WTC11 (cell line): ENCODE measurements at places on chromosomes 16 and 17. TPM values are rescaled to one million over a fixed set of nuclear protein-coding genes. Genes with fewer than 3 reads are reported as not detected.

The MYH8 gene
- not detected in 3 replicates for total RNA-seq

The LGALS9B gene
- not detected in 3 replicates for total RNA-seq

- no peak for DNase-seq
- H3K36me3 ChIP-seq = no peaks in the 10 kb centered on the region
- H3K4me3 ChIP-seq = no peak overlapping the region
- no peak overlapping the region for H3K27ac ChIP-seq
- H3K27me3 ChIP-seq = no peaks in the 10 kb centered on the region
These were observed 37.0 kb upstream of the PVALEF start for GRCh38 chr17:81128338-81128737.

The HES7 gene
- 3.1 to 3.9 TPM (median 3.7 TPM) in 3 replicates for total RNA-seq

GRCh38 chr17:49851387-49852291, 3.8 kb upstream of the TAC4 start:
- peak; percentile 85 for DNase-seq
- H3K27ac ChIP-seq = no peak overlapping the region
- peak overlapping the region; percentile 74 for H3K4me3 ChIP-seq
- H3K27me3 ChIP-seq = peaks cover 54% of the 10 kb centered on the region

- no peaks in the 10 kb centered on the region; the same call in 1 of the 2 replicates for H3K27me3 ChIP-seq
- DNase-seq = no peak
- peak overlapping the region; percentile 98 for H3K4me3 ChIP-seq
- peak overlapping the region; percentile 98 for H3K27ac ChIP-seq
- H3K4me1 ChIP-seq = peaks cover 32% of the 10 kb centered on the region
These were observed 787 bp downstream of the PRKAR1A start for GRCh38 chr17:68512960-68513474.

The CACNG1 gene
- not detected in 3 replicates for total RNA-seq

- peaks cover 26% of the 10 kb centered on the region for H3K4me1 ChIP-seq
- H3K27ac ChIP-seq = no peak overlapping the region
These were observed 103.5 kb downstream of the STX8 start for GRCh38 chr17:9472094-9472493.

The OR1A1 gene
- total RNA-seq = not detected in 3 replicates

- peaks cover 3% of the 10 kb centered on the region for H3K4me1 ChIP-seq
- no peak for DNase-seq
- H3K4me3 ChIP-seq = no peak overlapping the region
- H3K27ac ChIP-seq = no peak overlapping the region
These were observed 20.7 kb downstream of the SPNS2 start for GRCh38 chr17:4519361-4519788.

GRCh38 chr16:15484662-15485061, 50.3 kb downstream of the BMERB1 start:
- H3K36me3 ChIP-seq = no peaks in the 10 kb centered on the region
- H3K4me1 ChIP-seq = peaks cover 8% of the 10 kb centered on the region
- H3K27me3 ChIP-seq = no peaks in the 10 kb centered on the region
- H3K27ac ChIP-seq = no peak overlapping the region
- DNase-seq = no peak
- H3K4me3 ChIP-seq = no peak overlapping the region

The ALOX15B gene
- 0.22 to 0.87 TPM (median 0.73 TPM) in 3 replicates for total RNA-seq

The MARVELD3 gene
- total RNA-seq = 29.2 to 31.0 TPM (median 30.0 TPM) in 3 replicates

GRCh38 chr17:57478478-57479250, 222.3 kb downstream of the MSI2 start:
- H3K27me3 ChIP-seq = no peaks in the 10 kb centered on the region
- no peaks in the 10 kb centered on the region for H3K36me3 ChIP-seq
- peaks cover 44% of the 10 kb centered on the region for H3K4me1 ChIP-seq
- H3K4me3 ChIP-seq = no peak overlapping the region
- H3K27ac ChIP-seq = no peak overlapping the region
- DNase-seq = no peak

DNA sequence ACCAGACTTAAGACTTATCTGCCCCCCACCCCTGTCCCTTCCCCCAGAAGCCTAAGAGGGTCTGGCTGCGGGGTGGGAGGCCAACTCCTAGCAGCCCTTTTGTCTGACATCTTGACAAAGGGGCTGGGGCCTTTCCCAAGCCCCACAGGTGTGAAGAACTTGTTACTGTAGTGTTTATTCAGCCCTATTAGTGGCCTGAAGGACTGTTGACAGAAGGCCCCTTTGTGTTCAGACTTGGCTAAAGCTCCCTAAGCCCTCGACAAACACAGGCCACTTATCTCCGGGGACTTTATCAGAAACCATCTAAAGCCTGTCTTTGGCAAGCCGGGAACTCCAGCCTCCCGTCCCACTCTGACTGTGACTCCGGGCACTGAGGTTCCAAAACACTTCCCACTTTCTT, 129.8 kb downstream of the NTN1 start:
- no peak overlapping the region for H3K4me3 ChIP-seq
- no peak overlapping the region for H3K27ac ChIP-seq
- no peaks in the 10 kb centered on the region for H3K36me3 ChIP-seq

The FAAP100 gene
- total RNA-seq = 44.7 to 54.7 TPM (median 47.8 TPM) in 3 replicates

GRCh38 chr17:10622617-10623485, 34.3 kb downstream of the MYH3 start:
- DNase-seq = no peak
- H3K27me3 ChIP-seq = no peaks in the 10 kb centered on the region
- no peaks in the 10 kb centered on the region for H3K4me1 ChIP-seq
- H3K36me3 ChIP-seq = no peaks in the 10 kb centered on the region
- H3K4me3 ChIP-seq = no peak overlapping the region

- H3K4me1 ChIP-seq = no peaks in the 10 kb centered on the region; the same call in 1 of the 2 replicates
- no peak overlapping the region for H3K27ac ChIP-seq
- DNase-seq = no peak
- H3K4me3 ChIP-seq = no peak overlapping the region
- H3K36me3 ChIP-seq = peaks cover 28% of the 10 kb centered on the region
These were observed 15.9 kb downstream of the POLR3K start for GRCh38 chr16:37511-37910.

- peaks cover 46% of the 10 kb centered on the region for H3K36me3 ChIP-seq
- peak within 1 kb of the TSS; percentile 87 for H3K27ac ChIP-seq
- no peak within 1 kb of the TSS for H3K4me3 ChIP-seq
- DNase-seq = peak; percentile 81
- no peaks in the 10 kb centered on the region for H3K27me3 ChIP-seq
These were observed at the start of gene DNASE1 for GRCh38 chr16:3654249-3654991. Gene DNASE1, plus strand, starts transcription at chr16:3654691. Its CDS starts 683 bp downstream, at chr16:3655374.

- H3K27ac ChIP-seq = peak overlapping the region; percentile 19
- no peaks in the 10 kb centered on the region for H3K27me3 ChIP-seq
- peaks cover 65% of the 10 kb centered on the region for H3K4me1 ChIP-seq
- no peak overlapping the region for H3K4me3 ChIP-seq
- no peak for DNase-seq
- no peaks in the 10 kb centered on the region for H3K36me3 ChIP-seq
These were observed 133.3 kb downstream of the ZNF778 start for GRCh38 chr16:89350701-89351380.

The CORO6 gene
- 6.4 to 8.9 TPM (median 7.5 TPM) in 3 replicates for total RNA-seq

DNA sequence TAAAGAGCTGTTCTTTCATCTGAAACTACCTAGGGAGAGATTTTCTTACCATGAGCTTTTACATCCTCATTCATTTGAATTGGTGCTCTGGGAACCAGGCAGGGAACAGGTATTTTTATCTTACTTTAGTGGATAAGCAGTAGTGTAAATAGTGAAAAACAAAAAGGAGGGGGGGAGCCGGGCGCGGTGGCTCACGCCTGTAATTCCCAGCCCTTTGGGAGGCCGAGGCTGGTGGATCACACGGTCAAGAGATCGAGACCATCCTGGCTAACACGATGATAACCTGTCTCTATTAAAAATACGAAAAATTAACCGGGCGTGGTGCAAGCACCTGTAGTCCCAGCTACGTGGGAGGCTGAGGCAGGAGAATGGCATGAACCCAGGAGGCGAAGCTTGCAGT, 41.0 kb downstream of the HOXB1 start:
- peaks cover 23% of the 10 kb centered on the region for H3K4me1 ChIP-seq
- no peaks in the 10 kb centered on the region for H3K36me3 ChIP-seq
- H3K27ac ChIP-seq = no peak overlapping the region

DNA sequence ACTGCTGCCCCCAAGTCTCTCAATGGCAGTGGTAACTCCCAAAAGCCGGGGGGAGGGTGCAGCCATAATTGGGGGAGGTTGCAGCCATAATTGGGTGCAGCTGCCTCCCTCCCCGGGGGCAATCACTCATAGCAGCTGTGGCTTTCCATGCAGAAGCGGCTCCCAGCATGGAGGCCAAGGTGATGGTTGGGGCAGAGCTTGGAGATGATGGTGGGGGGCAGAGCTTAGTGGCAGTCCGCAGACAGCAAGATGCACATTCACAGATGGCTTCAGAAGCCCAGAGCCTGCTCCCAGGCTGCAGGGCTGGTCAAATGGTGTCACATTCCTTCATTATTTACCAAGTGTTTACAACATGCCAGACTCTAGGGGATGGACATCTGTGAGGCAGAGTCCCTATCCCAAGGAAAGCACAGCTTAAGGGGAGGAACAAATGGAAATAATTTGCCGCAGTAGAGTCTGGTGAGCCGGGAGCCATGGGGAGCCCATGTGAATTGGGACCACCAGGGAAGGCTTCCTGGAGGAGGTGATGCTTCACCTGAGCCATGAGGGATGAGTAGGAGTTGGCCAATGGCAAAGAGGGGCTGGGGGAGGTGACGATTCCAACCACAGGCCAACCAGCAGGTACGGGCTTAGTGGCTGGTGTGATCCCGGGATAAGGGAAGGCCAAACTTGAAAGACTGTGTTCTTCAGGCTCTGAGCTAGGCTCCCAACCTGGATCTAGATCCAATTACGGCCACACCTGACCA, 8.1 kb downstream of the DOC2B start:
- no peaks in the 10 kb centered on the region for H3K36me3 ChIP-seq
- H3K4me3 ChIP-seq = no peak overlapping the region
- no peak overlapping the region for H3K27ac ChIP-seq
- no peak for DNase-seq
- H3K27me3 ChIP-seq = peaks cover 6% of the 10 kb centered on the region

The RECQL5 gene
- total RNA-seq = 48.9 to 53.1 TPM (median 51.0 TPM) in 3 replicates

DNA sequence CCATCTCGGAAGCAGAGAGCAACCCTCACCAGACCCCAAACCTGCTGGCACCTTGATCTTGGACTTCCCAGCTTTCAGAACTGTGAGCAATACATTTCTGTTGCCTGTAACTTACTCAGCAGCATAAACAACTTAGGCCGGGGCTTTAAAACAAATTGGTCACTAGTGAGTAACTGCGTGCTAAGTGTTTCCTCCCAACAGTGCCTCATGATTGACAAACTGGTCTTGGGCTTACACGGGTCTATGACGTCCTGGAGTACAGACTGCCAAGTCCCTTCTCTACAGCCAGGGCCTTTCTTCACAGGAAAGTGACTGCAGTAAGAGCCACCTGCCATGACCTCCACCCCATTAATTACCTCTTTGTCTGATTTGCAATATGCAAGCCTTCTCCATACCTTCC, 136.7 kb downstream of the XYLT1 start:
- no peaks in the 10 kb centered on the region for H3K36me3 ChIP-seq
- DNase-seq = no peak
- H3K27ac ChIP-seq = peak overlapping the region; percentile 84; the same call in 1 of the 2 replicates
- peaks cover 14% of the 10 kb centered on the region for H3K4me1 ChIP-seq

DNA sequence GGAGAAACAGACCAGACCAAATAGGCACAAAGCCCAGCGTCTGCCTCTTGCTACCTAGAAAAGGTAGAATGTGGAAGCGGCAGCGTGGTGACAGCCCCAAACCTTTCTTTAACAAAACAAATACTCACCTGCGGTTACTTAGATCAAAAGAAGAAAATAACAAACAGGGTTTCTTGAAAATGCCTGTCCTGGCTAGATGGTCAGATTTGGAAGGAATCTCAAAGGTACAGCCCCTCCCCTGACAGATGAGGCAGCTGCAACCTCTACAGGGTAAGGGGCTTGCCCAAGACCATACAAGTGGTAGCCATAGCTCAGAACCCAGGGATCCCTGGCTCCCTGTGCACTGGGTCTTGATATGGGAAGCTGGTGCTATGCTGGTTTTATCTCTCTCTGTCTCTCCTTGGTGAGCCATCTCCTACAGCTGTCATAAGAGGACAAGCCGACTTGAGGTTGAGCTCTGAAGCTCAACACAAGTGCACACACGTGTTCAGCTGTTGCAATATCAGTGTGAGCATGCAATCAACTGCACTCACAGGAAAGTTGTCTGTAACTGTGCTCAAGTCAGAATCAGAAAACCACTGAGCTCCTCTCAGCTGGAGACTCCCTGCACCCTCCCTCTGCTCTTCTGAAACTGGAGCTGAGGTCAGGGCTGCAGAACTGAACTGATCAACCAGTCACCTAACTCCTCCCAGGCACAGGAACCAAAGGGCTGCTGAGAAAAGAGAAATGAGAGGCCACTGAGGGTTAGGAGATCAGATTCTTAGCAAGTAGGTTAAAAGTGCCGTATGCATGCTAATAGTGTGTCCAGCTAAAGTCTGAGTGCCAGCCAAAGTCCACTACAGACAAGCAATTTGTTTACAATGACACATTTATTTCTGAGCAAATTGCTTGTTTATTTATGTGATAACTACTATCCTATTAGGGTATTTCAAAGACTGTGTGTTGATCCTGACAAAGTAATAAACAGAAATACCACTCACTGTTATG, 6.1 kb upstream of the RNF157 start:
- no peak for DNase-seq
- H3K27ac ChIP-seq = no peak overlapping the region
- H3K4me3 ChIP-seq = no peak overlapping the region
- no peaks in the 10 kb centered on the region for H3K36me3 ChIP-seq

- no peak overlapping the region for H3K4me3 ChIP-seq
- no peaks in the 10 kb centered on the region for H3K4me1 ChIP-seq
- H3K27ac ChIP-seq = no peak overlapping the region
- no peaks in the 10 kb centered on the region for H3K27me3 ChIP-seq
- no peak for DNase-seq
These were observed 199.7 kb upstream of the ASIC2 start for GRCh38 chr17:33492731-33493265.

The ENGASE gene
- 40.0 to 47.5 TPM (median 41.6 TPM) in 3 replicates for total RNA-seq

DNA sequence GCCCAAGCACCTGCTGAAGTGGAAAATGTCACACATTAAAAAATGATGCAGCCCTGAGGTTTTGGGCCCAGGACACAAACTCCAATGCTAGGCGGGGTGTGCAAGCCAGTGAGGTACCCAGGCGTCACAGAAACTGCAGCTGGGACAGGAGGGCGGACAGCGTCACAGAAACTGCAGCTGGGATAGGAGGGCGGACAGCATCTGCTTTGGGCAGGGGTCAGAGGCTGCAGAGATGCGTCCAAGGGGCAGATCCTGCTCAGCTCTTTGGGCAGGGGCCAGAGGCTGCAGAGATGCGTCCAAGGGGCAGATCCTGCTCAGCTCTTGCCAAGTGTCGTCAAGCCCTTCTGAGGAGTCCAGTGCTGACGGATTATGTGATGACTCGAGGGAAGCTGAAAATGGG, 43.9 kb upstream of the RCVRN start:
- H3K4me3 ChIP-seq = no peak overlapping the region
- H3K36me3 ChIP-seq = no peaks in the 10 kb centered on the region
- no peaks in the 10 kb centered on the region for H3K4me1 ChIP-seq
- H3K27me3 ChIP-seq = no peaks in the 10 kb centered on the region

DNA sequence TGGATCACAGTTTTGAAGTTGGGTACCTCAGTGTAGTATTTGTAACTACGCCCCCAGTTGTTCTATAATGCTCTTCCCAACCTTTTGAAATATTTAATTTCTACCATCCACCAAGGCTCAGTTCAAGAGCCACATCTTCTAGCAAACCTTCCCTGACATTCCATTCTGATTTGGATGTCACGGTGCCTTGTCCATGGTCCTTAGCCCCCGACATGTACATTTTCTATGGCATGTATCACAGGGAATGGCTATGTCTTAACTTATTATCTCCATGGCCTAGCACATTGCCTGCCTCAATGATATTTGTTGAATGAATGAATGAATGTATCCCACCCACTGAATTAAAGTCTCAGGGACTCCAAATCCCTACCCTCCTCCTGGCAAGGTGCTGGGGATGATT, 6.4 kb upstream of the KRT28 start:
- no peak for DNase-seq
- no peak overlapping the region for H3K27ac ChIP-seq
- H3K36me3 ChIP-seq = no peaks in the 10 kb centered on the region

The PRSS21 gene
- total RNA-seq = 1.2 to 1.5 TPM (median 1.4 TPM) in 3 replicates

The MYO1D gene
- total RNA-seq = 26.5 to 29.9 TPM (median 28.9 TPM) in 3 replicates
